ENCODE measurements at places on chromosomes 5 and 9.

DNA sequence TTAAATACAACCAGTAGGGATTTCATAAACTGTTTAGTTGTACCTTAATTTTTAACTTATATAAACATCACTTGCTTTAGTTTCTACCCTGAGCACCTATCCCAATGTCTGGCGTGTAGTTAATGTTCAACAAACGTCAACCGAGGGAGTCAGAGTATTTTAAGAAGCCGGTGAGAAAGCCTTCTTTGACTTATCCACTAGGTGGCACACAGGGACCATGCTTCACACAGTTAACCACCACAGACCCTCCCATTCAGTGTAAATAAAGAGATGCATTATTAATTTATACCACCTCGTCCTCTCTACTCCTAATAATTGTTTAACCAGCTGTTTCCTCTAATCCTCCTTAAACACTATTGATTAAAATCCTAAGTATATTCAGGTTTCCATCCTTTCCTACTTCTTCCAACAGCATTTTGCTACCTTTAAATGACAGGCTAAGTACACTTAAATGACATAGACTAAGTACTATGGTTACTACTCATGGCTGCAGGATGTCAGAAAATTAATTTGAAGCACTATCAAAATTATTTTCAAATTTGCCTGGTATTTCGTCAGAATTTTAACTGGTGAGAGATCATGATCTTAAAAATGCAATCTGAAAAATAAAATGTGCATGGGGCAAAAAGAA, 2.3 kb downstream of the HAPLN1 start:
- no peak for DNase-seq

DNA sequence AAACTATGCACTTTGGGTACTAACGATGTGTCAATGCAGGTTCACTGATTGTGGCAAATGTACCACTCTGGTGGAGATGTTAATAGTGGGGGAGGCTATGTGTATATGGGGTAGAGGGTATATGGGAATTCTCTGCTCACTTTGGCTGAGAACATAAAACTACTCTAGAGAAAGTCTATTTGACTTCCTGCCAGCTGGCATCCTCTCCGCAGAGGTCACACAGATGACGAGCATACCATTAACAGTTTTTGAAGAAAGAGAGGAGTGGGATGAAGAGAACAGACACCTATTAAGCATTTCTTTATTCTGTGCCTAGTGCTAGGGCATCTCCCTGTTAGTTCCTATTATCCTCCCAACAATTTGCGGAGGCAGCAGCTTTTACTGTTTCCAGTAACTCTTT, 58.4 kb upstream of the TRIM32 start:
- DNase-seq = no peak

GRCh38 chr9:31078175-31078574, 1306.3 kb upstream of the ACO1 start:
- no peak for DNase-seq

DNA sequence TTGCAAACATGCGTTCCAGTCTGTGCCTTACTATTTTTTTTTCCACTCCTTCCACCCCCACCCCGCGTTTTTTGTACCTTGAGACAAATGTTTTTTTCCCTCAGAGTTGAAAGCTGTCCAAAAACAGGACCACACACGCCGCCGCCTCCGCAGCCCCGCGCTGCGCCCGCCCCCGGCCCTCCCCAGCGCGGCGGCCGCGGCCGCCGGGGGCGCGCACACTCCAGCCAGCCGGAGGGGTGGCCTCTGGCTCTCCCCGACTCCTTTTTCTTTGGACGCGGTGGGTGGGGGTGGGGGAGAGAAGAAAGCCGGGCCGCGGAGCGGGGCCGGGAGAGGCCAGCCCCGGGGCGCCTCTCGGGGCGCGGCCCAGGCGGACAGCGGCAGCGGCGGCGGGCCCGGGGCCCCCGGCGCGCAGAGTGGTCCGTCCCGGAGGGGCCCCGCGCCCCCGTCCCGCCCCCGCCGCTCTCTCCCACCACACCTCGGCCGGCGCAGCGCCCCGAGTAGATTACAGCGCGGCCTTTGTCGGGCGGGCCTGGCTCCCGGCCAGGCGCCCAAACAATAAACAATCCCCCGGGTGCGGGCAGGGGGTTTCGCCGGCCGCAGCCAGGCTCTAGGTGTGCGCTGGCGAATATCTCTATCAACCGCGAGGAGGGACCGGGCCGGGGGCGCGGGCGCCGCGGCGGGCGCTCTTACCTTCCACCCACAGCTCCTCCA, 10.9 kb downstream of the PTCH1 start:
- peak; percentile 64 for DNase-seq

DNA sequence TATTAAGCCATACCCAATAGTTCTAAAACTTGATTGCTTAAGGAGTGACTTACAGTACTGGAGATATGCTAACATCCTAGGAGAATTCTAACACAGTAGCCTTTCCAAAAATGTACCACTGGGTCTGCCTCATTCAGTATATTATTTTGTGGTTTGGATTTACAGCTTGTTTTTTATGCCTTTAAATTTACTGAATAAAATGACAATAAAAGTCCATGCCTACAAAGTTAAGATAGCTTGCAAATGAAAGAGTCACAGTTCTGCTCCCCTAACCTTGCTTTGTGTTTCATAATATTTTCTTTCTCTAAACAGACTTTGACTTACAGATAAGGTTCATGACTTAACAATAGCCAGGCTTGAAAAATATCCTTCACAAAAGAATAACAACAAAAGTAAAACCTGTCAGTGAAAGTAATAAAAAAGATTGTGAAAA, 951.1 kb upstream of the NUDT12 start:
- DNase-seq = no peak

DNA sequence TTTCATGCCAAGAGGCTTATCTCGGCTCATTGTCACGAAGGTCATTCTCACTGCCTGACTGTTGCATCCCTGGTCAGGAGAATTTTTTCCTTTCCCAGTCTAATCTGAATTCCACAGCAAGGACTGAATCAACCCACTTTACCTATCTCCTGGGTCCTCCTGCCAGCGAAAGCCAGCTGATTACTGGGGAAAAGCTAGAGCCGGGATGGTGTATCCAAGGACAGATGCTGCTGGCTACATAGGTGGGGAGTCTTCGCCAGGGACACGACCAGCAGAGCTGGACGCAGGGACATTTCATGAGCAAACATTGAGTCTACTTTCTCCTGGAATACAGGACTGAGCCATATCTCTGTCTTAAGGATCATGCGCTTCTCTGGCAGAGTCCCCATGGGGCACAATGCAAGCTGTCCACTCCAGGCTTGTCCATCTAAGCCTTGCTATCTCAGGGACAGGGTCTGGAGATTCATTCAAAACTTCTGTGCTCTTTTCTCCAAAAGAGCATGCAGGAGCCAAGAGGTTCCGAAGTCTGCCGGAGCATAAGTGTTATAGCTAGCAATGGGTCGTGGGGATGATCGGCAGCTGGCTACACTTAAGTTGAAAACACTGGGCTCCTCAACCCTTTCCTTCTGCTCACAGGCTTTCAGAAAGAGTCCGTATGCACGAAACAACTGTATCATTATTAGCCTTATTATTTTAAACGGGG, 6.5 kb upstream of the HAND1 start:
- peak; percentile 51 for DNase-seq

- no peak for DNase-seq
These were observed 92.2 kb downstream of the ADAMTSL1 start for GRCh38 chr9:18566121-18566520.

DNA sequence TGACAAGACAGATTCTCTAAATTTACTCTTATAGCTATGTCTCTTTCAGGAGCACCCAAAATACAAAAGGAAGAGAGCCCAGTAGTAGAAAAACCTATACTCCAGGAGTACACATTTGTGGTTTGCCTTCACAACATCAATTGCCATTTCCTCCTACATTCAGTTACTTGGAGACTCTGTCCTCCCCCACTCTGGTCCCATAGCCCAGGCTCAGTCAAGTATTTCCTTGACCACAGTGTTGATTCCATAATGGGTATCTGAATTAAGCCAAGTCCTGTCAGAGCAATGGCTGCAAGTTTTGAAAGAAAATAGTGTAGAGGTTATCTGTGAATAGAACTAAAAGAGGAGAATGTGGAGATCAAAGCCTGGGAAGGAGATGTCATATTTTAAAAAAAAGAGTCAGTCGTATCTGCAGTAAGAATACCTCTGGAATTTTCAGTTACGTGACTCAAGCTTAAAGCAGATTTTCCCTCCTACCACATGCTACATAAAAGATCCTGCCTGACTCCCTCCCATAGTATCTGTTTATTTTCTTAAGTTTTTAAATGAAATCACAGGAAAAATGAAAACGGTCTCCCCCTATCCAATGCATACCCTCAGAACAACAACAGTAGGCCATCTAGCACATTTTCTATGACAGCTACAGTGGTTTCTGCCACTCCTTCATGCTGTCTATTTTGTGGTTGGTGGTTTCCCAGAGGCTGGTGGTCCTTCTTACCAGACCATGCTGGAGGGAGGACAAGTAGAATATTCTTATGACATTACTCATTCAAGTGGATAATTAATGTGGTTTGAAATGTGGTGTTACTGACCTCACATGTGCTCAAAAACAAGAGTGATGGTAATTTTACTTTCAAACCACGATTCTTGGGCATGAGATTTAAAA, 249.7 kb upstream of the TMEM161B start:
- no peak for DNase-seq

DNA sequence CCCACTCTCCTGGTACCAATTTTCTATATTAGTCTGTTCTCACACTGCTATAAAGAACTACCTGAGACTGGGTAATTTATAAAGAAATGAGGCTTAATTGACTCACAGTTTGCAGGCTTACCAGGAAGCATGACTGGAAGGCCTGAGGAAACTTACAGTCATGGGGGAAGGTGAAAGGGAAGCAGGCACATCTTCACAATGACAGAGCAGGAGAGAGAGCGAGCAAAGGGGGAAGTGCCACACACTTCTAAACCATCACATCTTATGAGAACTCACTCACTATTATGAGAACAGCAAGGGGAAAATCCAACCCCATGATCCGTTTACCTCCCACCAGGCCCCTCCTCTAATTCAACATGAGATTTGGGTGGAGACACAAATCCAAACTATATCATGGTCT, 72.2 kb downstream of the ATG10 start:
- no peak for DNase-seq

GRCh38 chr5:76475936-76476335, 72.9 kb downstream of the IQGAP2 start:
- DNase-seq = no peak

DNA sequence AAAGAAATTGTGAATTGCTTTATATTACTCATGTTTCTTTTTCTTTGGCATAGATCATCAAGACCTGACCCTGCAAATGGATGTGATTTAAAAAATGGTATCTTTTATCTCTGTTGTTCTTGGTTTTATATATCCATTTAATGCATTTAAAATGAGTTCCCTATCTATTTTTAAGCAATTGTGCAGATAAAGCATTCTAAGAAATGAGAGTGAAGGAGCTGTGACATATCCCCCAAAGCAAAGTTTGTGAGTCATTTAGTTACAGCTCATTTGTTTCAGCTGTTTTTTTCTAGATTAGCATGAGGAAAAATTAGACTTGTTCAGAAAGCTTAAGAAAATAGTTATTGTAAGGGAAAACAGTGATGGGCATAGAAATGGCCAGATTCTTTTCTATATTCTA, 7.6 kb upstream of the ELOVL7 start:
- no peak for DNase-seq

DNA sequence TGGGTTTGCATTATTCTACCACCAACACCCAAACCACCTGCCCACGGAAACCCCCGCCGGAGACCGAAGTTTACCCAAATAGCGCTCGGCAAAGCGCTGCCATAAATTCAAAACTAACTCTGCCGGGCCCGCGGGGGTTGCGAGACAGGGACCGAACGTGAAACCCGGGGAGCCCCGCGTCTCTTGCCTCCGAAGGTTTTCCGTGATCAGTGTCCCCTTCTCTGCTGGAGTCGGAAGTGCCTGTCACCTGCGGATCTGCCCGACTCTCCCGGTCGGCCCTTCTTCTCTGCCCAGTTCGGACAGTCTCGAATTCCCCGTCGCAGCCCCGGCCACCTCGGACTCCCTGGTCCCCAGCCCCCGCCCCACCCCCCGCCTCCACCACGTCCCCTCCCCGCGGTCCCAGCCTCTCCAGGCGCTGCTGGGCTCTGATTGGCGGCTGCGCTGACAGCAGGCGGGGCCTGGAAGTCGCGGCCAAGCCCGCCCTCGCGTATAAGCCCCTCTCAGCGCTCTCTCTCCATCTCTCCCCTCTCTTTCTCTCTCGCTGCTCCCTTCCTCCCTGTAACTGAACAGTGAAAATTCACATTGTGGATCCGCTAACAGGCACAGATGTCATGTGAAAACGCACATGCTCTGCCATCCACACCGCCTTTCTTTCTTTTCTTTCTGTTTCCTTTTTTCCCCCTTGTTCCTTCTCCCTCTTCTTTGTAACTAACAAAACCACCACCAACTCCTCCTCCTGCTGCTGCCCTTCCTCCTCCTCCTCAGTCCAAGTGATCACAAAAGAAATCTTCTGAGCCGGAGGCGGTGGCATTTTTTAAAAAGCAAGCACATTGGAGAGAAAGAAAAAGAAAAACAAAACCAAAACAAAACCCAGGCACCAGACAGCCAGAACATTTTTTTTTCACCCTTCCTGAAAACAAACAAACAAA, at the start of gene RORB:
TSS of gene RORB (plus strand) at position 517 of the 929 bp plus-strand sequence. CDS start 642 bp downstream, outside the sequence.
- peak; percentile 65 for DNase-seq

DNA sequence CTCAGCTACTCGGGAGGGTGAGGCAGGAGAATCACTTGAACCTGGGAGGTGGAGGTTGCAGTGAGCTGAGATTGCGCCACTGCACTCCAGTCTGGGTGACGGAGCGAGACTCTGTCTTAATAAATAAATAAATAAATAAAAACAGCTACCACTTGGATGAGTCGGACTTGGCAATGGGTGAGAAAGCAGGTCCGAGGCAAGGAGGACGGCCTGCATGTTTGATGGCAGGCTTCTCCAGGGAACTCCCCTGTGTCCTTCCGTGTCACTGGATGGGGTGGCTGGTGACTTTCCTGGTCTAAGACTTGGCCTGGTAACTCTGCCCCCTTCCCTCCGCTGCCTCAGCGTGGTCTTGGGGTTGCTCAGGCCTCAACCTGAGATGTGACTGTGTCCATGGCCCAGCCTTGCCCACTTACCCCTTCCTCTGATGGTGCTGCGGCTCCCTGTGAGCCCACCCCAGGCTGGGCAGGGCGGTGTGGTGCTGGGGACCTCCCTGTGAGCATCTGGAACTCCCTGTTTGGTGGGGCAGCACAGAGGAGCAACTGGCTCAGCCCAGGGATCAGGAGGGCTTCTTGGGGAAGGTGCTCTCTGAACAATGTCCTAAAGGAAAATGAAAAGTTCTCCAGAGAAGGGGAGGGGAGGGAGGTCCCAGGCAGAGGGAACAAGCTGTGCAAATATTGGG, 62.5 kb upstream of the PSD2 start:
- no peak for DNase-seq

DNA sequence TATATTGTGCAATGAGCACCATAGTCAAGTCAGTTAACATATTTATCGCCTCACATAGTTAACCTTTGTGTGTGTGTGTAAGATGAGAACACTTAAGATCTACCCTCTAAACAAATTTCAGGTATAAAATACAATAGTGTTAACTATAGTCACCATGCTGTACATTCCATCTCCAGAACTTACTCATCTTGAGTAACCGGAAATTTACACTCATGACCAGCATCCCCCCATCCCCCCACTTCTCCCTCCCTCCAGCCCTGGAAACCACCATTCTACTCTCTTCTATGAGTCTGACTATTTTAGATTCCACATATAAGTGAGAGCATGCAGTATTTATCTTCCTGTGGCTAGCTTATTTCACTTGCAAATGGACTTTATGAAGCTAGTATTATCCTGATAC, 40.3 kb downstream of the ZNF354A start:
- DNase-seq = no peak
